ENCODE measurements at places on chromosomes 6 and 20.

GRCh38 chr6:61977099-61977498 is 308.9 kb downstream of the KHDRBS2 start:
- DNase-seq, result no peak

GRCh38 chr6:99761711-99762110 is 155.1 kb downstream of the PRDM13 start:
- no peak for DNase-seq

DNA sequence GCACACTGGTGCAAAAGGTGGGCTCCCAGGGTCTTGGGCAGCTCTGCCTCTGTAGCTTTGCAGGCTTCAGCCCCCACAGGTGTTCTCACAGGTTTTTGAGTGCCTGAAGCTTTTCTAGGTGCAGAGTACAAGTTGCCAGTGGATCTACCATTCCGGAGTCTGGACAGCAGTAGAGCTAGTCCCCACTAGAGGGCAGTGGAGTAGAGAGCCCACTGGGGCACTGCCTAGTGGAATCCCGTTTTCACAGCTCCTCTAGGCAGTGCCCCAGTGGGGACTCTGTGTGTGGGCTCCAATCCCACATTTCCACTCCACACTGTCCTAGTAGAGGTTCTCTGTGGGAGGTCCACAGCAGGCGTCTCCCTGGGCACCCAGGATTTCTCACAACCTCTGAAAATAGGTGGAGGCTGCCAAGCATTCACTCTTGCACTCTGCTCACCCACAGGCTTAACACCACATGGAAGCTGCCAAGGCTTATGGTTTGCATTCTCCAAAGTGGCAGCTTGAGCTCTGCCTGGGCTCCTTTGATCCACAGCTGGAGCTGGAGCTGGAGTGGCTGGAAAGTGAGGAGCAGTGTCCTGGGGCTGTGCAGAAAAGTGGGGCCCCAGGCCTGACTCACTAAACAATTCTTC is 86.3 kb upstream of the PROKR2 start:
- DNase-seq, result no peak

GRCh38 chr6:152946995-152947394 is 35.8 kb downstream of the FBXO5 start:
- no peak for DNase-seq

GRCh38 chr6:34358389-34358905 is 34.0 kb downstream of the NUDT3 start:
- DNase-seq, result no peak

DNA sequence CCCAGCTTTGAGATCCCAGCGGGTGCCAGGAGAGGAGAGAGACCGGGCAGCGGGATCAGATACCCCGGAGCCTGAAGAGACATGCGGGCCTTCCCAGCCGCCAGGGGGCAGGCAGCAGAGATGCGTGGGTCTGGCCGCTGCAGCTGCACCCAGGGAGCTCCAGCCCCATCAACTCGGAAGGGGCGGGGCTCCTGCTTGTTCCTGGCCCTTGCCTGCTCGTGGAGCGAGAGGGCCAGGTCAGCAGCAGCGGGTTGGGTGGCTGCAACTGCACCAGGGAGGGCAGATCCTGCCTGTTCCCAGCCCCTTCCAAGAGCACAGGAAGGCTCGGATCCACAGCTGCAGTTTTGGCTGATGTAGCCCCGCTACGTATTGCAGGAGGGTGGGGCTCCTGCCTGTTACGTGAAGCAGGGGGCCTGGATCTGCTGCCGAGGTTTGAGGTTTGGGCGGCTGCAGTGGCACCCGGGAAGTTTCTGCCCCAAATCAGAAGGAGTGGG is 532.8 kb downstream of the RFPL4B start:
- no peak for DNase-seq

DNA sequence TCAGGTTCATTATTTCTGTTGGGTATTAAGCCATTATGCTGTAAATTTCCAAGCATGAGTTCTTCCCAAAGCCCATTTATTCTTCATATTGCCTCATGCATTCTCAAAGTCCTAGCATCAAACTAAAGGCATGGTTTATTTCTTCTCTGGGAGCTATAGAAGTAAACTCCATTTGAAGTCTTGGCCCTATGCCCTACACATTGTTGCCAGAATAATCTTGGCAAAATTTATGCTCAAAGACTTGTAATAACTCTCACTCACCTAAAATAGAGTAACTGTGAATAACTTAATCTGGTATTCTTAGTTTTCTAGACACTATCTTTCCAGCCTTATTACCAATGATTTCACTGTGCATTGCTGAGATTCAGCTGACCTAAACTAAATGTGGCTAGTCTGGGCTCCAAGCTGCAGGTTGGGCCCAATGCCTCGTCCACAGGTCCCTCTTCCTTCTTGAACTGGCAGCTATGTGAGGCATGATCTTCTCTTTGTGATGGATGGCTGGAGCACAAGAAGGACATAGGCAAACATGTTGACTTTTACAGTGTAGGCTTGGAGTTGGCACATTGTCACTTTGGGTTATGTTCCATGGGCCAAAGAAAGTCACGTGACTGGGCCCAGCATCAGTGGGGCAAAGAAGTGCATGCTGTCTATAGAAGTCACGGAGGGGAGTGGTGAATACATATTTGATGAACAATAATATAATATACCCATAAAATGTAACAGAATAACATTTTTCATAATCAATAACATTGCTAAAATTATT is 39.1 kb upstream of the ANKEF1 start:
- no peak for DNase-seq

DNA sequence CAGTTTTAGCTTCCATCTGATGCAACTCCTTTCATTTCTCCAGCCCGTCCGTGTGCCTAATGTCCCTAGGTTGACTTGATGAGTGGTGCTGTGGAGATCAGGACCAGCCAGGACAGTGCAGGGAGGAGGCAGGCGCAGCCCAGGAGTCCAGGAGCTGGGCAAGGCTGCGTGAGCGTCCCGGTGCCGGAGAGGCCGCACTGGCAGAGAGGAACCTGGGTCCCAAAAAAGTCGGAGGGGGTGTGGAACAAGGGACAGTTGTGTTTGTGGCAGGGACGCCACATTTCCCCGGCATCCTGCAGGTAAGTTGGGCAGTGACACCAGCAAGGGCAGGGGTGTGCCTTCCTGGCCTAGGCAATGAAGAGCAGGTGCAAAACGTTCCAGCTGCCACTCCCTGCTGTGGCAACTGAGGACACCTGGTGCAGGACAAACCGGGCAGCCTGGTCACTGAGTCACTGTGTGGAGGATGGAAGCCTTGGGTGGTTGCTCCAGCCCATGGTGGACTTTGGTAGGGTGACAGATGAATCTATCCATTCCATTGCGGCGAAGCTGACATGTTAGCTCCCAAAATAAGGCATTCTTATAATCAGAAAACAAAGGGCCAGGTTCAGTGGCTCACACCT is 53.2 kb downstream of the RAMACL start:
- DNase-seq, result no peak

GRCh38 chr20:54070187-54070987 is at the start of gene BCAS1:
Gene BCAS1 (minus strand): TSS chr20:54070594. CDS start chr20:54058718, 11,876 bp downstream.
- DNase-seq, result no peak

DNA sequence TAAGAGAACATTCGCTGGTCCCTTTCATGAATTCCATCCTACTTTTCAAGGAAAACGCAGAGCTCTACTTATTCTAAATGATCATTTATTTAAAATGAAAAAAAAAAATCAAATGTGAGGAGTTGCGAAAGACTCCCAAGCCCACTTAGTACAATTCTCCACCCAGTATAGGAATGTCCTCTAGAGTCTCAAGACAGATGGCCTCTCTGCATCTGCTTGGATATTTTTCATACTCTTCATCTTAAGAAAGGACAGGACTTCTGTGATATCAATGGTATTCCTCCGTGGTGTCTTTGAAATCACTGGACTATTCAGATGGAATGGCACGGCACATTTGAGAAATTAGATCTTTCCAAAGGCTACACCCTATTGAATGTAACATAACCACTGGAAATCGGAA is 107.1 kb downstream of the PTPRK start:
- DNase-seq, result no peak

- no peak for DNase-seq
Observed at GRCh38 chr6:117870486-117871242, 36.4 kb upstream of the SLC35F1 start.

GRCh38 chr6:49430187-49430586 is 32.9 kb downstream of the MMUT start:
- DNase-seq, result no peak

DNA sequence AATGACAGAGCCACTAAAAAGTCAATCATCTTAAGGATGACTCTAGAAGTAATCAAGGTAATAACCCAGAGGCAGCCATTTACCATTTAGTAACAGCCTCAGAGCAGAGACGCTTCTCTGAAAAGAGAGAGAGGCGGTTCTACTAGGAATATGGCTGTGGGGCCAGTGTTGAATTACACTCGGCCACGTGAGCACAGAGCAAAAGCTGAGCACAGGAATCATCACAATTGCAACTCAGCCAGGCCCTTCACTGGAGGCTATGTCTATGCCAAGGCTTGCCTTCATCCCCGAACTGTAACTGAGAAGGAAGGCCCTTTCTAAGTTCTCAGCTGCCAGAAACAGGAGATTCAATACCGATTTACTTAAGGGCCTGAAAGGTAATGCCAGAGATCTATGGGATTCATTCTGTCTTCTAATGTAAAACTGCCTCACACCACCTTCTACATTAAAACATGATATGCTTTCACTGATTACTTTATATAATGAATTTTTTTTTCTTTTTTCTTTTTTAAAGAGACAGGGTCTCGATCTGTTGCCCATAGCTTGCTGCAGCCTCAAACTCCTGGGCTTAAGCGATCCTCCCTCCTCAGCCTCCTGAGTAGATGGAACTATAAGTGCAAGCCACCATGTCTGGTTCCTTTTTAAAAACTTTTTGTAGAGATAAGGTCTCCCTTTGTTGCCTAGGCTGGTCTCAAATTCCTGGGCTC is 67.6 kb downstream of the NUDT3 start:
- DNase-seq, result no peak

- DNase-seq, result no peak
Observed at GRCh38 chr6:49155316-49155715, 307.7 kb downstream of the MMUT start.

DNA sequence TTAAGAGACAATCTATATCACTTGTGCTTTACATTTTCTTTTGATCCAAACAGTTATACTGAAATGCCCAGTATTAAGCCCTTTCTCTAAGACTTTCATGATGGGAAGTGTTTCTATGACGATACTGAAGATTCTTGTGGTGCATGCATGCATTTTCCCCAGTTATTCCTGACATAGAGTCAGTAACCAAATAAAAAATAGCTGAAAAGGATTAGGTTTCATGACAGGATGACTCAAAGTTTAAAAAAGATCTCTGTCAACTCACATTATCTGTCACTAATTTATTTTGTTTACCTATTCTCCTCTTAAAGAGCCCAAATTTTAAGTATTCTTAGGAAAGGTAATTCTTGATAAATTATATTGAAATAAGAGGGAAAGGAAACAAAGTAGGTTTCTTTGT is 98.4 kb downstream of the SESN1 start:
- no peak for DNase-seq

DNA sequence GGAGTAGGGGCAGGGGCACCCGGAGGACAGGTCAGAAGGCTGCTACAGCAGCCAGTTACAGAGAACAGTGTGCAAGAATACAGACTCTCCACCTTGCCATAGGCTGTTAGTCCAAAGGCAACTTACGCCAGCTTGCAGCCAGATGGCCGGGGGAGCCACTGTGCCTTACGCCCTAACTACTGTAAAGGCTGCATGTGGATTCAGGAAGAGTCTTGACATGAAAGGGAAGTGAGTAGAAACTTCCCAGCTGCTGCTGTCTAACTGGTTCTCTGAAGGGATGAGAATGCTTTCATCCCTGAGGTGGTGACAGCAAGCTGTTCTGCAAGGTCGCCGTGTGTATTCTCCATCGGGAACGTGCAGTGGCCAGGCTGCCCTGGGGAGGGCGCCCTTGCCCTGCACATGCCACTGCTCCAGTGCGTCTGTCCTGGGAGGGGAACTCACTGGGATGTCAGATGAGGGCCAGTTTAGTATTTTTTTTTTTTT is 46.1 kb downstream of the LYRM4 start:
- DNase-seq, result no peak

GRCh38 chr20:47886454-47887041 is 101.3 kb upstream of the SULF2 start:
- no peak for DNase-seq

Data from activated CD8-positive, alpha-beta memory T cell treated with anti-CD3 and anti-CD28 coated beads for 4 hours (primary cell).